HFF-Myc (cell line): ENCODE measurements at places on chromosomes 5 and 9.

GRCh38 chr5:161382685-161383084 lies 163.8 kb downstream of the GABRB2 start:
- DNase-seq, result no peak

GRCh38 chr9:105633411-105633810 lies 28.8 kb upstream of the TAL2 start:
- no peak for DNase-seq

DNA sequence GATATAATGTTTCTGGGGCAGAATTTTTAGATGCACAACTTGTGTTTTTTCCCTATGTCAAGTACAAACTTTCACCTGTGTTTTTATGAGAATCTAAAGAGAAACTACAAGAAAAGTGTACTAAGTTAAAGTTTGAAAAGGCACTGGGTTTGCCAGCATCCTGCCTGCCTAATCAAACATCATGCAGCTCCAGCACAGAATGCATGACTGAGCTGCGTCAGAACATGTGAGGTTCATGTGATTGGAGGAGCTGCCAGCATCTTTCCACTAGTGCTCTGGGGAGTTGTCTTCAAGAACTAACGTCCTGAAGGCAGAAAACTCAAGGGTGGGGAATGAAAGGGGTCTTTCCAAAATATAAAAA lies 46.1 kb upstream of the RIC1 start:
- no peak for DNase-seq

DNA sequence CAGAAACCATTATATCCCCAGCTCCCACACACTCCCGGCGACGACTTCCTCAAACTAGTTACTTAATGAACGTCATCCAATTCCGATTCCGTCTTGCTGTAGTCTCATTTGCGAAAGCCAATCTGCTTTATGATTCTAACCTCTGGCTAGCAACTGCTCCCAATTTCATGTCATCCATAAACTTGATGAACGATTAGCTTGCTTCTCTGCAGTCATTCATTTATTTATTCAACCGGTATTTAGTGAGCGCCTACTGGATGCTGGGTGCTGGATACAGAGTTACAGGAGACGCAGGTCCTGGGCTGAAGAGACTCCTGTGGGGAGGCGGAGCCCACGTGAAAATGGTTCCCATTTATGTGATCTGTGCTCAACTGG lies 46.2 kb downstream of the TSPAN17 start:
- no peak for DNase-seq

DNA sequence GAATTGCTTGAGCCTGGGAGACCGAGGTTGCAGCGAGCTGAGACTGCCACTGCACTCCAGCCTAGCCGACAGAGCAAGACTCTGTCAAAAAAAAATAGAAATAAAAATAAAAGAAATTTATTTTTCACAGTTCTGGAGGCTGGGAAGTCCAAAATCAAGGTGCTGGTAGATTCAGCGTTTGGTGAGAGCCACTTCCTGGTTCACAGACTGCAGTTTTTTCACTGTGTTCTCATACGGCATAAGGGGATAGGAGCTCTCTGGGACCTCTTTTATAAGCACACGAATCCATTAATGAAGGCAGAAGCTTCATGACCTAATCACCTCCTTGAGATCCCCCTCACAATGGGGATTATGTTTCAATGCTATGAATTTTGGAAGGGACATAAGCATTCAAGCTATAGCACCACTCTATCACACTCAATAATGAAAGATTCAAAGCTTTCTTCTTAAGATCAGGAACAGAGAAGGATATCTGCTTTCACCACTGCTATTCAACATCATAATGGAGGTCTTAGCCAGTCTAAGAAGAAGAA lies 5.3 kb downstream of the PJA2 start:
- no peak for DNase-seq

DNA sequence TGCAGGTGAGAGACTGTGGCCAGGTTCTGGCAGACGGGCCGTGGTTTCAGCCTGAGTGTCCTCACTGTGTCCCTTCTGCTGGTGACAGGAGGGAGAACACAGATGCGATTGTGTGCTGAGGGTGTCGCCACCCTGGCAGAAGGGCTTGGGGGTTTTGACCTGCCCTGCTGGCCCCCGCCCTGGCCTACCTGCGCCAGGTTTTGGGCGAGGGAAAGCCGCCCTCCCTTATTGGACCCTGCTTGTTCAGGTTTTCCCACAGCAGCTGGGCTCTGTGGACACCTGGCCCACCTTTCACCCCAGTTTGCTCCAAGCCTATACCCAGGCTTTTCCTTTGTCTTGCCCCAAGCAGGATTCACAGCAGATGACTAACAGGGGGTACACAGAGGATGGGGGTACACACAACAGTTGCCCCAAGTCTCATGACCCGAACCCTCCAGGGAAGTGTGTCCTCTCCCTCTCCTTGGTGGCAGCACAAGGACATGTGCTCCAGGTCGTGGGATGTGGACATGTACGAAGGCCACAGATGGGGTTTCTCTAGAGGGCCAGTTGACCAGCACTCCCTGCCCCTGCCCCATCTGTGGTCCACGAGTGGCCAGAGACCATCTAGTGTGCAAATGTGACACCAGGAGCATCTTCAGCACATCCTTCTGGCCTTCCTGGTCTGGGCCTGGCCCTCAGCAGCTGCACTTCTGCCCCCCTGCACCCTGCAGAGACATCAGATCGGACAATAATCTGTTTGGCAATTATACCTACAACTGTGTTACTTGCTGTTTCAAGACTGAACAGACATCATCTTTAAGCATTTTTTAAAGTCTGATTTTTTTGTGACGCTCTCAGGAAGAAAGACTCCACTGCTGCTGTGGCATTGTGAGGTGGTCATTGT lies 265.8 kb upstream of the IRX4 start:
- DNase-seq, result no peak

DNA sequence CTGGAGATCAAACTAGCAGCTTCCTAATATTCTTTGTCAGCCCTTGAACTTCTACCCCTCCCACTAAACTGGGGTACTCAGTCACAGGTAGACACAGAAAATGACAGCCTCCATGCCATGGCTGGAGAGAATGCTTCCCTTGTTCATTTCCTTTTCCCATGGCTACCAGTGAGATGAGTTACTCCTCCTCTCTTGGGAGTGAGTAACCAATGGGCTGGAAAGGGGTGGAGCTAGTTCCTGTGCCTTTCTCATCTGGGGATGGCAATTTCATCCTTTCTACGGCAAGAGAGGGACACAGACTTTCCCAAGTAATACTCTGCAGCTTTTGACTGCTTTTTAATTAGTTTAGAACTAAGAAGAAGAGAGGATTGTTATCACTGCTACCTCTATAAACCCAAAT lies 1045.6 kb upstream of the WWC1 start:
- DNase-seq, result no peak

GRCh38 chr5:9015937-9016270 lies 530.0 kb downstream of the SEMA5A start:
- no peak for DNase-seq

GRCh38 chr9:6929441-6930215 lies 171.9 kb downstream of the KDM4C start:
- DNase-seq, result no peak

DNA sequence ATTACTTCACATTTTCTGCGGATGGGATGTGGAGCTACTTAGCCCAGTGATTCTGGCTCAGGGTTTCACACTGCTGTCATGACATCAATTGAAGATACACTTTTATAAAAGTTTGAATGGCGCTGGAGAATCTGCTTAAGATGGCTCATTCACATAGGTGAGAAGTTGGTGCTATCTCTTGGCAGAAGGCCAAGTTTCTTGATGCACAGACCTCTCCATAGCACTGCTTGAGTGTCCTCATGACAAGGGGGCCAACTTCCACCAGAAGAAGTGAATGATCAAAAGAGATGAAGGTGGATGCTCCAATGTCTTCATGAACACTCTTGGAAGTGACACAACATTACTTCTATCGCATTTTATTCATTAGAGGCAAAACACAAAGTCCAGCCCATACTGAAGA lies 403.7 kb upstream of the CCNG1 start:
- DNase-seq, result no peak

DNA sequence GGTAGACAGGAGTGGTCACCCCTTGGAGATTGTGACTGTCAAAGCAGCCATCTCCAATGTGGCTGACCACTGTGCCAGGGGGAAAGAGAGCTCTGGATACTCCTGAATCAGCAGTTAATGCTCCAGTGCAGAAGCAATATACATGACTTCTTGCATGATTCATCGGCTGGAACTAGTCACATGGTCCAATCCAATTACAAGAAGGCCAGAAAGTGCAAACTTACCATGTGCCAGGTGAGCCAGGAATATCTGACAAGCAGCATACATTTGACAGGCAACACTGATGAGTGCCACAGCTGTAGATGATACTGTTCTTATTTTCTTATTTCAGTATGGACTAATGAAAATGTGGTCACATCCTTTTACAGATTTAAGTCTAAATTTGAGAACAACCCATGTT lies 440.0 kb upstream of the MPDZ start:
- DNase-seq, result no peak

GRCh38 chr9:93701494-93702218 lies 125.3 kb downstream of the PHF2 start:
- no peak for DNase-seq

- DNase-seq, result no peak
Measured at GRCh38 chr5:172002310-172002709, 4.1 kb downstream of the FBXW11 start.
